ENCODE measurements at places on chromosomes 7 and 10.

- no peak for DNase-seq
These were observed 17.0 kb downstream of the TRA2A start for GRCh38 chr7:23514755-23515154.

DNA sequence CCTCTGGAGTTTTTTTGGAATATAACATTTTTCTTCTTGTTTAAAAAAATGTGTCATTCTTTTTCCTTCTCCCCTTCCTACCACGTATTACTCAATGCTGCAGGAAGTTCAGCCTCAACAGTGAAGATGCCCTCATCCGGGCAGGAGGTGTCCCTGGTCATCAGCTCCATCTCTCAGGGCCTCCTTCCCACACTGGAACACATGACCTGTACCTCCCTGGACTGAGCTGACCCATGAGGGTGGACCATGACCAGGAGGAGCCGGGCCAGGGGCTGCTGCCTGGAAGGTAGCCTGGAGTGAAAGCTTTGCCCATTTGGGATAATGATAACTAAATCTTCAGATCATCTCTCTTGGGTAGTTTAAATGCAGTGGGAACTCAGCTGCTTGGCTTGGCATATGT, 316.5 kb upstream of the ZMIZ1 start:
- no peak for DNase-seq

- DNase-seq: no peak
These were observed 240.7 kb downstream of the SORCS3 start for GRCh38 chr10:104881740-104882139.

GRCh38 chr10:72561745-72562166, 64.1 kb downstream of the MICU1 start:
- no peak for DNase-seq

GRCh38 chr10:51158832-51159231, 84.5 kb downstream of the PRKG1 start:
- no peak for DNase-seq

- DNase-seq: no peak
These were observed 19.8 kb upstream of the RPA3 start for GRCh38 chr7:7738177-7738576.

GRCh38 chr7:135745703-135746312, 2.8 kb downstream of the FAM180A start:
- peak; percentile 88 for DNase-seq

- DNase-seq: peak; percentile 92
These were observed 41.5 kb downstream of the PSPH start for GRCh38 chr7:56009695-56010094.

DNA sequence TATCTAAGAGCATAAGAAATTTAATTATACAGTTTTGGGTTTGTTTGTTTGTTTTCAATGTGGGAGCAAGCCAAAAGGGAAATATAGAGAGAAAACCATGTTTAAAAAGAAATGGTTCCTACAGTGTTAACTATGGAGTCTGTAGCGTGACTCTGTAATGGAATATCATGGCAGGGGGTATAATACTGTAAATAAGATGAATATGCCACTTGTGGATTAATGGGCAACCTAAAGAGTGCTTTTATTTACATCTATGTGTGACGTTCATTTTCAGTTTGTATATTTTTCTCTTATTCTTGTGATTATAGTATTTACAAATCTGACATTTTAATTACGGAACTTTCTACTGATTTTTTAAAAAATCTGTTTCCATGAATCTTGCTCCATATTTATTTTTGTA, 95.9 kb downstream of the POLL start:
- DNase-seq: no peak

GRCh38 chr7:129877146-129877792, 75.5 kb downstream of the UBE2H start:
- DNase-seq: no peak

DNA sequence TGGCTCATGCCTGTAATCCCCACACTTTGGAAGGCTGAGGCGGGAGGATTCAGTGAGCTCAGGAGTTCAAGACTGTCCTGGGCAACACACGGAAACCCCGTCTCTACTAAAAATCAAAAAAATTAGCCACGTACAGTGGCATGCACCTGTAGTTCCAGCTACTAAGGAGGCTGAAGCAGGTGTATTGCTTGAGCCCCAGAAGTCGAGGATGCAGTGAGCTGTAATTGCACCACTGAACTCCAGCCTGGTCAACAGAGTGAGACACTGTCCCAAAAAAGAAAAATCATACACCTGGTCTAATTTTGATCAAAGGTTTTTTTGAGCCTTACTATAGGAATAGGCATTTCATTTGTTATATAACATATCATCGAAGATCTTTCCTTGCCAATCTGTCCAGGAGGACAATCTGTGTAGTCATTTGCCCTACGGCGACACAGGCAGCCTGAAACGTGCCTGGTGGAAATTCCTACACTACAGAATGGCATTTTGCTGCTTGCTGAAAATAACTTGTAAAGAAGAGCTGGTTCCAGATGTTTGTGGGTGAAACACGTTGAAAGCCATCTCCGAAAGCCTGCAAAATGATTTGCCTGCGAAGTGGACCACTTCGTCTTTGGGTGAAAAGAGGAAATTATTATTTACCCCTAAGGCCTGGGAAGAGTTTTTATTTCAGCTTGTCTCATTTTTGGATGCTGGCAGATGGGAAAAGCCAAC, 31.3 kb upstream of the GDI2 start:
- no peak for DNase-seq

- peak; percentile 16 for DNase-seq
These were observed 19.7 kb downstream of the FOXL3 start for GRCh38 chr7:309586-310228.

- DNase-seq: no peak
These were observed 53.6 kb downstream of the AFAP1L2 start for GRCh38 chr10:114350751-114351150.

GRCh38 chr10:102633287-102633686, 11.0 kb upstream of the TRIM8 start:
- DNase-seq: peak; percentile 34

GRCh38 chr7:66629222-66630062, 761 bp downstream of the KCTD7 start:
- DNase-seq: no peak

- no peak for DNase-seq
These were observed 151.8 kb downstream of the LRRC4 start for GRCh38 chr7:127879436-127879835.

DNA sequence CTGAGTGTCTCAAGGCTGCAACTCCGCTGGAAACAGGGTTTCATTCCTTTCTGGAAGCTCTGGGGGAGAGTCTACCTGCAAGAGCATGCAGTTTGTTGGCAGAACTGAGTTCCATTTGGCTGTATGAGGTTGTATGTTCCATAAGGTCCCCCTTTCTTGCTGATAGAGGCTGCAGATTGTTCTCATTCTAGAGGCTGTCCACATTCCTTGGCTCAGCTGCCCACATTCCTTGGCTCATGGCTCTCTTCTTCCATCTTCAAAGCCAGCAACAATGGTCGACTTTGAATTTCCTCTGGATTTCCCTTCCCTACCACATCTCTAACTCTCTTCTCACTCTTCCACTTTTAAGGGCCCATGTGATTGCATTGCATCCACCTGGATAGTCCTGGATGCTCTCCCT, 147.3 kb upstream of the CDCA7L start:
- DNase-seq: no peak

DNA sequence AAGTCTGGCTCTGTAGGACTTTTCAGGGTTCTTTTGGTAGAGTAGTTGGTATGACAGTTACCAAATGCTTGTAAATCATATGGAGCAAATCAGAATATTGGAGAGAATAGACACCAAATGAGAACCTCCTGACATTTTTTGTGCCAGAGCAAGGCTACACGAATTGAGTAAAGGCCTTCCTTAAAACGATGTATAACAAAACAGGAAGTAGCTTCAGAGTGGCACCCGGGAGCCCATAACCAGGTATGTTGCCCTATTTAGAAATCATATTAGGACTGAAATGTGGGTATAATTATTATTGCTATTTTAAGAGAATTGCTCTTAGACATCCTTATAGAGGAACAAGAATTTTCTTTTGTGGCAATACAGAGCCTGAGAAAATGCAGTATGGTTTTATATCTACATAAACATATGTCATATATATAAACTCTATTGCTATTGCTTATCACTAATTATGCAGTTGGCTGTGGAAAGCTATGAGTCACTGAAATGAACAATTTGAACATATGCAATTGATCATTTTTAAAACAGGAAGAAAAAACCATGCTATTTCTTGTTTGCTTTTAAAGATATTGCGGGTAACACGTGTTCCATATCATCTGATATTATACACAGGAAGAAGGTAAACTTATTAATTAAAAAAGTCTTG, 197.4 kb upstream of the MTPN start:
- no peak for DNase-seq

GRCh38 chr7:209906-210305, 17.5 kb downstream of the FAM20C start:
- DNase-seq: no peak

- no peak for DNase-seq
These were observed 6.3 kb upstream of the LIPF start for GRCh38 chr10:88657901-88658300.

DNA sequence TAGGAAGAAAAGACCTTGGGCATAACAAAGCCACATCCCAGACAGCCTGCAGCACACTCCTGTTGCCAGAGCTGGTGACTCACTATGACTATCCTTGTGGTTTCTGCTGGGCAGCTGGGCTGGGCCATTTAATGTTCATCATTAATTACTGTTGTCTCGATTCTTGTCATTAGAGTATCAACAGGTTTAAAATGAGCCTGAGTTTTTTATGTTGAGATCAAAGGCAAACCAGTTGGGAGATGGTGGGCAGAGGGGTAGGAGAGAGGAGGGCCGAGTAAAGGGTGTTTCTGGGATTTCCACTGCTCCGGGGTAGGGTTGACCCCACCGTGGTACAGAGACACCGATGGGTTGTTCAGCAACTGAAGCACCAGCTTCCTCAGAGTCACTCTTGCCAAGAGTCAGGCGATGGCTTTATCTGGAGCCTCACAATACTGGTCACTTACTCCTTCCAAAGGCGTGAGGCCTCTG, 128.7 kb upstream of the LYZL1 start:
- peak; percentile 73 for DNase-seq

- no peak for DNase-seq
These were observed 94.7 kb upstream of the PRSS58 start for GRCh38 chr7:142352543-142352942.

DNA sequence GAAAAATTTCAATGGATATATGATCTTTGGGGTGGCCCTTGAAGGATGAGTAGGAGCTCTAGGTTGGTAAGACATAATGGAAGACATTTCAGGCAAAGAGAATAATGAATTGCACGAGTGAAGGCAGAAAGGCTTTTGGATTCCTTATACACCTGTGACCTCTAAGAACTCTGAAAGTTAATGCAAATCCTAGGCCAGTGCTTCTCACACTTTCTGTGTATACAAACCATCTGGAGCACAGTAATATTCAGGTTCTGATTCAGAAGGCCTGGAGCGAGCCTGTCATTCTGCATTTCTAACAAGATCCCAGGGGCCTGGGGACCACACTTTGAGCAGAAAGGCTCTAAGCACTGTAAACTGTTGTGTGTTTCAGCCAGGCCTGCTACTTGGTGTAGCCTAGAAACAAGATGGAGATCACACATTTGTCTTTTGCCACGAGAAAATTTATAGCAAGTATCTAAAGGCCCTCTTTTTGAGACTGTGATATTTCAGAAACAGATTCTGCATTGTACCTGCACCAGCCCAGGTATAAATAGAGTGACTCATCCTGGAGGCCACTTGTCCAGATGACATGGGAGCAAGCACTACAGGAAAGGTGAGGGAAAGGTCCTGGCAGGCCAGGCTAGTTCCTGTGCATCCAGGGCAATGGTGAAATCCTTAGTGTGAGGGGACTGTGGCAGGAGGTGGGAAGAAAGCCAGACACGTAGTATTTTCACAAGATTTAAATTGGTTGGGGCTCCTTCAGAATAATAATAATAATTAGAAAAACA, 24.4 kb downstream of the MRPS33 start:
- no peak for DNase-seq

- no peak for DNase-seq
These were observed 27.8 kb downstream of the TMEM236 start for GRCh38 chr10:17779784-17780183.

DNA sequence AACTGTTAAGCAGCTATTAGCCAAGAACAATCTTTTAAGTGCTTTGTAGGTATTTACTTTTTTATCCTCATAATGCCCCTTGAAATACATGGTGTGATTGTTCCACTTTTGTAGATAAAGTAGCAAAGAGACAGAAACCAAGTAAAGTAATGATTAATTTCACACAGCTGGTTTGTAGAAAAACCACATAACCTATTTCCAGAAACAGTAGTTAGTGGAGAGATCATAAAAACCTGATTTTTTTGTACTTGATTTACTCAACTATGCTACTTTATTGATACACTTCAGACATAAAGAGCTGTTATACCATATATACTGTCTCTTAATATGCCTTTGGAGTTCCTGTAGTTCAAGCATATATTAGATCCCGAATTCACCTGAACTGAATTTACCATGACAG, 118.4 kb downstream of the SEMA3A start:
- DNase-seq: no peak

GRCh38 chr10:83522881-83523386, 616.4 kb upstream of the GHITM start:
- no peak for DNase-seq

GRCh38 chr7:99141841-99142726, 1.8 kb downstream of the SMURF1 start:
- peak; percentile 74 for DNase-seq

DNA sequence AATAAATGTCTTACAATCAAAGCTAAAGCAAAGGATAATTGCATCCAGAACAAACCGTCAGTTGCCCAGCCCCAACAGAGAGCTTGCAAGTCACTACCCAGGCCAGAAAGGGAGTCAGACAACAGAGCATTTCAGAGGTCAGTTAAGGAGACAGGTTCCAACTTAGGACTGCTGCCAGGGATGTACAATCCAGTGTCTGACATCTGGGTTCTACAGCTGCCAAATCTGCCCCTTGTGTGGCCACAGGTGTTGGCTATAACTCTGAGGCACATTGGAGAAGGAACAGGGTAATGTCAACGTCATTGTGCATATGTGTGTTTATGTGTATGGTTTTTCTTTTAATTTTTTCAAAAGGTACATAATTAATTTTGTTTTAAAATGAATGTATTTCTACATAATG, 85.2 kb upstream of the GLCCI1 start:
- DNase-seq: no peak

DNA sequence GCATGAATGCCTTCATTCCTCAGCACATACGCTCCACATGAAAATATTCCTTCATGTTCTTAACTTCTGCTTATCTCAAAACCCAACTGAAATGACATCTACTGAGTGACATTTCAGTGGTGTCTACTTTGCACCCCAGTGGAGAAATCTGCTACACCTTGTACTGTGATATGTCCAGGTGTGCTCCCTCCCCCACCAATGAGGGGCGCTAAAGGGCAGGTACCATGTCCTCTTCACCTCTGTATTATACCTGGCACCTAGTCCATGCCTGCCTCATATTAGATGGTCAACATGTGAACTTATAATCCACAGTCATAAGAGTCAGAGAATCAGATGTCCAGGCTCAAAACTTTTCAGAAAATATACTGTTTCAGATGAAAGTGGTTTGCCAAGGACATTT, 2.1 kb downstream of the PAXIP1 start:
- no peak for DNase-seq

Measured in RWPE2 (cell line).